ENCODE measurements at places on chromosomes 2 and 18.

DNA sequence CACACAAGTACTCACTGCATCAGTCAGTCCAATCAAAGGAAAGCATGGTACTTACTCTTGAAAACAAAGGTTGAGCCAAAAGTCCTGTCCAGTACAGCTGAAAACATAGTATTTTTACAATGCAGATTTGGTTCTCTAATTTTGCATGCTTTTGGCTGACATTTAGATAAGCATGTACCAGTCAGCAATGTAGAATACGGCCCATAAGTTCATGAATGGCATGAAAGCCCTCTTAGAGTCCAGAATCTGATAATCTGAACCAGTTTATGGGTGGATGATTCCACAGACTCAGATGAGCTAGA, 90.2 kb downstream of the CCBE1 start:
- no peak for DNase-seq

GRCh38 chr18:57741273-57741672, 61.8 kb downstream of the ATP8B1 start:
- DNase-seq = no peak

GRCh38 chr18:80183273-80184050, 63.9 kb downstream of the PARD6G start:
- no peak for DNase-seq

DNA sequence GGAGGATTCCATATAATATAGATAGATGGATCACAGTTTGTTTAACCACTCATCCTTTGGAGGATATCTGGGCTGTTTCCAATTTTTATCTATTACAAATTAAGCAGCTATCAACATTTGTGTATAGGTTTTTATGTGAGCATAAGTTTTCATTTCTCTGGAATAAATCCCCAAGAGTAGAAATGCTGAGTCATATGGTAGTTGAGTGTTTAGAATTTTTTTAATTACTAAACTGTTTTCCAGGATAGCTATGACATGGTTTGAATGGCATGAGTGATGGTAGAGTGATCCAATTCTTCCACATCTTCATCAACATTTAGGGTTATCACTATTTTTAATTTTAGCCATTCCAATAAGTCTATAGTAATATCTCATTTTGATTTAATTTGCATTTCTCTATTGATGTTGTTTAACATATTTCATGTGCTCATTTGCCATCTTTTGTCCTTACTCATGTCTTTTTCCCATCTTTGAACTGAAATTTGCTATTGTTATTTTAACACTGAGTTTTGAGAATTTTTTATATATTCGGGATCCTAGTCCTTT, 31.4 kb downstream of the ABCB11 start:
- no peak for DNase-seq

DNA sequence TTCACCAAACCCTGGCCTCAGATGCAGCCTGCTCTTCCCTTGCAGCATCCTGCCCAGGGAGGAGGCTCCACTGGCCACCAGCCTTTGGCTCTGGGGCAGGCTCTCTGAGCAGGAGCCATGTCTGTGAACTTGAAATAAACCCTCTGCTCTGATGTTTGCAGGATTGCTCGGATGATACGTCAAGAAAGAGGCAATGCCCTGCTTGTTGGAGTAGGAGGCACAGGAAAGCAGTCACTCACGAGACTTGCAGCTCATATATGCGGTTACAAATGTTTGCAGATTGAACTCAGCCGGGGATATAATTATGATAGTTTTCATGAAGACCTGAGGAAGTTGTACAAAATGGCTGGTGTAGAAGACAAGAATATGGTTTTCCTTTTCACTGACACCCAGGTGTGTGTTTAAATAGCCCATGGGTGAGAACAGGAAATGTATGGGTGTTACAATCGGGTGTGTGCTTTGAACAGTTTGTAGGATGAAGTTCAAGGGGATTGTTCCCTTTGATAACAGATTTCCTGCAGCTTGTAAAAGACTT, 177.9 kb downstream of the DNAH6 start:
- peak; percentile 7 for DNase-seq

GRCh38 chr2:201986463-201986735, 47.3 kb upstream of the FZD7 start:
- DNase-seq = no peak

- no peak for DNase-seq
These were observed 53.0 kb downstream of the REEP1 start for GRCh38 chr2:86284401-86284841.

- DNase-seq = no peak
These were observed 133.9 kb upstream of the GCFC2 start for GRCh38 chr2:75844651-75845050.

- no peak for DNase-seq
These were observed 144.7 kb upstream of the STK17B start for GRCh38 chr2:196316050-196316430.

- no peak for DNase-seq
These were observed 141.0 kb downstream of the FMNL2 start for GRCh38 chr2:152475982-152476381.

DNA sequence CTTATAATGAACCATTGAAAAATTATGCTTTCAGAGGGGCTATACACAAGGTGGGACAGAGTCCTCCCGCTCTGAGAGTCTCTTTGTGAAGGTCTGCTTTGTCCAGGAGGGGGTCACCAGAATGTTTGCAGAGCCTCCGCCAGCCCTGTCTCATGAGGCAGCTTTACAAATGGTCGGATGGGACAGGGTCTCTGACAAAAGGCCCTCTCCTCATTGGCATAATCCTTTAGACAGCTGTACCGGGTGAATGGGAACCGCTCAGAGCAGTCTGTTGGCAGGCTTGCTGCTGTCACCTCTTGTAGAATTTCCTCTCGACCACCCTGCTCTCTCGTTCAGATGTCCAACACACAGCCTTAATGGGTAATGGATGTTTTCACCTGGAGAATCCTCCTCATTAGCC, 40.2 kb upstream of the TGIF1 start:
- DNase-seq = no peak

- DNase-seq = no peak
These were observed 65.9 kb downstream of the KCNF1 start for GRCh38 chr2:10977621-10978020.

- DNase-seq = no peak
These were observed 12.9 kb downstream of the ARID5A start for GRCh38 chr2:96549466-96549785.

GRCh38 chr2:130835766-130836015, 1.0 kb upstream of the ARHGEF4 start:
- DNase-seq = no peak

DNA sequence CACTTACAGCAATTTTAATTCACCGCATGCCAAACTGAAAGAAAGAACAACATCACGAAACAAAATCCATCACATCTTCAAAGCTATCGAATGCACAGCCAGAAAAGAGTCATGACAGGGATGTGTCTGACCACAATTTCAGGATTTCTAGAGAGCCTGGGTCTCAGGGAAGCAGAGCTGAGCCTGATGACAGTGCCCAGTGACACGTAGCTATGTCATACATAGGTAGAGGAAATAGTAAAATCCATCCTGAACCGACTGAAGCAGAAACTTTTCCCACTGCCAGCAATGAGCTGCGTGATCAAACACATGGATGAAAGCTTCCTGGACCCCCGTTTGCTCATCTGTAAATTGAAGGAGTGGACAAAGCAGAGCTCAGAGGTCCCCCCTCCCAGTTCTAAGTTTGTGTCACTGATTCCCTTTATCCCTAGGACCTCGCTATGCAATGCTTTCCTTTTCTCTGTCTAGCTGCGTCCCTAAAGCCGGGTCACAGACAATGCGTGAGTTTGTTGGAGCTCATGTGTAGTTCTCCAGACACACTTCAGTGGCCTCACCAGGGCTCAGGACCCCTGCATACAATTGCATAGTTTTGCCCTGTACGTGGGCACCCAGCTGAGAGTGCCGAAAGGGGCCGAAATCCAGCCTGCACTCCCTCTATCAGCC, 37.6 kb downstream of the CCBE1 start:
- DNase-seq = no peak

DNA sequence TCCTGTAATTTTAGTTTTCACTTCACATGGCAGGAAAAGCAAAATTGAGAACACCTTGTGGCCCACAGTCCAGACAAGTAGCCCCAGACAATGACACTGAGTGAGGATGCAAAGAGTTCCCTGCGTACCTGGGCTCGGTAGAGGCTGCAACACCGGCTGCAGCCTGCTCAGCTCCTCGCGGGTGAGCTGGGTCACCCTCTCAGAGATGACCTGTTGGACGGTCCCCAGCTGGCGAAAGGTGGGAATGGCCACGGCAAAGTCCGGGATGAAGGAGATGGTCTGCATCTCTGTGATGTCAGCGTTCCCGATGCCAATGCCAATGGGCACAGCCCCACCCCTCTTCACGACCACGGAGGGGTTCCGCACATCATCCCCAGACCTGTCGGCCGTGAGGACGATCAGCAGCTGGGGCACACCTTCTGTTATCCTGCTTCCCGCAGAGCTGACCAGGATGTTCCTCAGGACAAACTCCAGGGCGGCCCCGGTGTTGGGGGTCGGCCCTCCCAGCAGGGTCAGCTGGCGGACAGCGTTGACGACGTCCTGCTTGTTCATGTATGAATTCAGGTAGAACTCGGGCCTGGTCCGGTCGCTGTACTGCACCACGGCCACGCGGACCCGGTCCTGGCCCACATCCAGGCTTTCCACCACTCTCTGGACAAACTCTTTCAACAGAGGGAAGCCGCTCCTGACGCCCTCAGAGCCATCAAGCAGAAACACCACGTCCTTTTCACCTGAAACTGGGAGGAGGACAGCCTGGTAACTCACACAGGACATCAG, 39.5 kb downstream of the COL6A3 start:
- DNase-seq = no peak

DNA sequence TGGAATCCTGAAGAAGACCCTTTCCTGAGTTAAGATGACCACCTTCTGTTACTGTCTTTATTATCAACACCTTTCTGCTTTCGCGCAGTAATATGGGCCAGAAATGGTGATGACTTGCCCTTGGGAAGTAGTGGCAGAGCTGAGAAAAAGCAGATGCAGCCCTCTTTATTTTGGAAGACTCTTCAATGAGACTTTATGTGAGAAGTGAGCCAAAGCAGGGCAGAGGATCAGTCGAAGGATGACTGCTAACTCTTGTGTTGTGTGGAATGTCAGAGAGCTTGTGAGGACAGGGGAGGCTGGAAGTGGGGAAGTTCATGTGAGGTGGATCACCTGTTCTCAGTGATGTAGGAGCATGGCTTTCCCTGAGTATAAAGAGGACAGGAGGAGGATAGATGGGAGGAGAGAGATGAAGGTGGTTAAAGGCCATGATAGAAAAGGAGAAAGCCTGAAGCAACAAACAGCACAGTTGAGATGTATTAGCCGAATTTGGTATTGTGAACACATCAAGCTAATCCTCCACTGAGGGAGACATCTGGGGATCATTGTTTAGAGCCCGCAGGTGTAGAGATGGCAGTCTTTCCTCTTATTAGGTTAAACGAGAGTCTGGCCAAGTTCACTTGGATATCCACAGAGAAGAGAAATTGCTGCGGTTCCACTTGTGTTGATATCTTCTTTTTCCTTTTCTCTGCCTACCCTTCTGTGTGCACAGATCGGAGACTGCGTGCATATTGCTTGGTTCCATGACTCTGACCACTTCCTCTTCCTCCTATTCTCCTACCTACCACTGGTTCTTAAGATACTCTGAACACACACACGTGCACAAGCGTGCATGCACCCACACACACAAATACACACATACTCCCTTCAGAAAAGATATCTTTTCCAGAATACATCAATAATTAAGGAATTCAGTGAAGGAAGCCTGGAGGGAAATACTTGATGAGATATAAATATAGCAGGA, 67.4 kb downstream of the SLC9A2 start:
- no peak for DNase-seq

GRCh38 chr18:11960743-11961380, 20.4 kb upstream of the IMPA2 start:
- no peak for DNase-seq

DNA sequence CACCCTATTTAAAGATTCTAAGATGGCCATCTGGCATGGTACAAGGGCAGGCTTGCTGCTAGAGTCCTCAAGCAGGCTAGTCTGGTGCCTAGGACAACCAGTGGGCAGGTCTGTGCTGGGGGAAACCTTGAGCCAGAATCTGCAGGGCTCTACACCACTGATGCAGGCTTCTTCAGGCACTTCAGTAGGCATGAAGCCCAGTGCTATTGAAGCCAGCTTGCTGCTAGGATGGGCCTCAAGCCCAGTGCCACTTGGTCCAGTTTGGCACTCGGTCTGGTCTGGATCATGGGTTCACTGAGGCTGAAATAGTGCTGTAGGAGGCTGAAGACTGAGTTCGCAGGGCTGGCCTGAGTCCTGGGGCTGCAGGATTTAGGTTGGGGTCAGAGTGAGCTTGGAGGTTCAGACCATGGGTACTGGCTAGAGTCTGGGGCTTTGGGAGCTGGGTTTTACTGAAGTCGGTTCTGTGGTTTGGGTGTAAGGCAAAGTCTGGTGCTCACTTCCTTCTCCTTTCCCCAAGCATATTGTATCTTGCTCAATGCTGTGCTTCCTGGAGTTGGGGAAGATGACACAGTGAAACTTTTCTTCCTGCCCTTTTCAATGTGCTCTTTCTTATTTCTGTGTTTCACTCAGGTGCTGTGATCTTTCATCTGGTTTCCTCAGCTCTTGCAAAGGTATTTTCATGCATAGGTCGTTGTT, 41.2 kb downstream of the SP100 start:
- DNase-seq = no peak

GRCh38 chr2:85175369-85176299, 42.4 kb downstream of the TCF7L1 start:
- no peak for DNase-seq

DNA sequence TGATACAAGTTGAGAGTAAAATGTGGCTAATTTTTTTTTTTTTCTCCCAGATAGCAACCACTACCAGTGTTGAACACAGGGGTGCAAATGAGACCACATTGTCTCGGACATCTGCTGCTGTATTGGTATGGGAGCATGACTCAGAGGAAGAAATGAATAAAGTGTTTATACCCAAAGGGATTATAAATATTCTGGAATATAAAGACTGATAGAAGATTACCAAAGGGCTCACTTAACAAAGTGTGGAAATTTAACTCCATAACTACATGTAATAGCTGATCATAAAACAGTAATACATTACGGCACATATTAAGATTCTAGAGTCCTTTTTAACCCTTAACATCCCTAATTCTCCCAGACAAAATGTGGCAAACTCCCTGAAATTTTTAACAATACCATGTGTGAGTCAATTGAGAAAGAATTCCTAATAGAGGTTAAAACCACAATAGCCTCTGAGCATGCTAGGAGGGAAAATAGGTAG, 1023.0 kb upstream of the ACVR2A start:
- no peak for DNase-seq

- DNase-seq = no peak
These were observed 48.3 kb downstream of the WDFY1 start for GRCh38 chr2:223896833-223897311.

DNA sequence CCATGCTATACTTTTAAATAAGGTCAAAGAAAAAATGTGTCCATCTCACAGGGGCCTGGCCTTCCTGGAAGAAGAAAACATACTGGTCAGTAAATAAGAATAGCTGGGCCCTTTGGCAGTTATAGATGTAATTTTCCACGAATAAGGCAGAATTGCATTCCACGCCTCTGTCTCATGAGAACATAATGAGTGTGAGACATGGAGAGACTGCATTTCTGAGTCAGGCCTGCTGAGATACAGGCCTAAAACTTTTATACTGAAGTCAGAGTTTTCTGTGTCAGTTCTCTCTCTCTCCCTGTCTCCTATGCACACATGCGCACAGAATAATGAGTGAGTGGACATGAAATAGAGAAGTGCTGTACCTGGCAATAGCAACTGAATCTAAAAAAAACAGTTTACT, 20.4 kb upstream of the IL1R1 start:
- no peak for DNase-seq
